ENCODE measurements at places on chromosomes 16 and 17. TPM values are rescaled to one million over a fixed set of nuclear protein-coding genes. Genes with fewer than 3 reads are reported as not detected.
A peak's percentile ranks its signal among the peaks of the same experiment; 100 is the strongest.

- DNase-seq, result no peak
These were observed 154.8 kb downstream of the SLC39A11 start for GRCh38 chr17:72937707-72938106.

DNA sequence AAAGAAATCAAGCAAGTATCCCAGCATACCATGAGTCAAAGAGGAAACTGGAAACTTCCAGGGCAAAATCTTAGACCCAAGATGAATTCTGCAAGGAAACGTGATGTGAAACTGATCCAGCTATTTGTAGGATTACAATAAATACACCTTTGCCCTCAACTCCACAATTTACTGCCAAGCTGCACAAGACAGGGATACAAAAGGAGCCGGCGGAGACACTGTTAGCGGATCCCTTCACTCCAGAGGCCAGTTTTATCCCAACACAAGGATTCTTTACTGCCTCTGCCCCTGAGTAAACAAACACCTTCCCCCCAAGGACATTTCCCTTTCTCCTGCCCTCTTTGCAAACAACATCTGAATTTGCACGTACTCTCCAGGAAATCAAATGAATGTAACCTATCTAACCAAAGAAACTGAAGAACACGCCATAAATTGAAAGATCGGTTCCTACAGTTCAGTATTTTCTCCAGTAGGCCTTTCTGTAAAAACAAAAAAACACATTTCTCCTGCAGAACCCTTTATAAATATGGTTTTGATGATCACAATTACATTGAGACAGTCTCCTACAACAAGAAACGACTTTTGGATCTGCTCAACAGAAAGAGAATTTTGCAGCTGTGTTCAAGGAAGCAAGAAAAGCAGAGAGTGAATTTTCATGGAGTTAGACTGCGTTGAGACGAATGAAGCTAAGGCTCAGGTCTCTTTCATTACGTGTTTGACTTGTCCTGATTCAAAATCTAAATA lies 1.4 kb upstream of the CBX2 start:
- no peak for DNase-seq

DNA sequence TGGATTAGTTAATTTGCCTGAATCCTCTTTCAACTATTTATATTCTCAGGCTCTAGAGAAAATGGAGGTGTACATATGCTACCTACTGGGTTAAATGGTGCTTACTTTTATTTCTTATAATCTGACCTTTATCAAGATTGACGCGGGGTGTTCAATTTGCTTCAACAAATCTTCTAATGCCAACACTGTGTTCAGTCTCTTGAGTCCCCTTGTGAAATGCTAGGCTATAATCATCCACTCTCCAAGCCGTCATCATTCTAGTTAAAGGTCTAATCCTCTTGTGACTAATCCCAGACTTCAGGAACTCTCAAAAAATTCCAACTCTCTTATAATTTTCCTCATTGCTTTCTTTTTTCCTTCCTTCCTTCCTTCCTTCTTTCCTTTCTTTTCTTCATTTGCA lies 1396.2 kb downstream of the CDH8 start:
- DNase-seq, result peak; percentile 1

GRCh38 chr16:80938004-80938878 lies 68.4 kb downstream of the CMC2 start:
- peak; percentile 94 for DNase-seq

GRCh38 chr17:49497148-49498028 lies 2.3 kb downstream of the NGFR start:
- DNase-seq, result peak; percentile 27

DNA sequence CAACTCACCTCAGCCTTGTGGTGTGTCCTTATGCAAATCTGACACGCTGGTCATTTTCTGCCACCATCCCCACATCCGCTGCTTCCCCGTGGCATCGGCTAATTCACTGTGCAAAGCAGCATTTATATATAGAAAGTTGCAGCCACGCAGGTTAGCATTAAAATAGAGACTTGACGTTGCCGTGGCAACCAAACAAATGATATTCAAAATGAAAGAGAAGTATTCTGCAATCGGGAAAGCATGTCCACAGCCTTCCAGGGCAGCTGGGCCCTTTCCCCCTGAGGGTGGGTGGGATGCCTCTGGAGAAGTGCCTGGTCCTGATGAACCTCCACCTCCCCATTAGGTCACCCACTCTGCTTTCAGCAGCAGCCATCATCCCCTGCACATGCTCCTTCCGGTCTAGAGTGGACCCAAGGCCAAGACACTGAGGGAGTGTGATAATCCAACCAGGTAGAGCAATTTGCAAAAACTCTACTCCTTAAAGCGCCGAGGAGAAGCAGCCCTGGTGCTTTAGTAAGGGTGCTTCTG lies 138.7 kb downstream of the GAS7 start:
- DNase-seq, result peak; percentile 40

DNA sequence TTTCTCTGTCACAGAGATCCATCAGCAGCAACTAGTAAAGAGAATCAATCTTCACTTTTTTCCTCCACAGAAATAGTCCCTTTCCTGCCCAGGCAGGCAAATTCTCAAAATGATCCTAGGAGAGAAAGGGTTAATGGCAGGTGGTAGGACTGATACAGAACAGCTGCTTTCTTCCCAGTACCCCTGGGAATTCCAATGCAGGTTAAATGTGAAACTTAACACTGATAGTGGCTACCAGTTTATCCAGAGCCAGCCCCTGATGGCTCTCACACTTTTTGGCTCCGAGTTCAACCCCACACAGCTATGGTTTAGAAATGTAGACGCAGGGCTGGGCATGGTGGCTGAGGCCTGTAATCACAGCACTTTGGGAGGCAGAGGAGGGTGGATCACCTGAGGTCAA lies 22.2 kb downstream of the MARVELD3 start:
- DNase-seq, result no peak

- DNase-seq, result peak; percentile 20
These were observed 12.8 kb upstream of the GNG13 start for GRCh38 chr16:813204-813915.

DNA sequence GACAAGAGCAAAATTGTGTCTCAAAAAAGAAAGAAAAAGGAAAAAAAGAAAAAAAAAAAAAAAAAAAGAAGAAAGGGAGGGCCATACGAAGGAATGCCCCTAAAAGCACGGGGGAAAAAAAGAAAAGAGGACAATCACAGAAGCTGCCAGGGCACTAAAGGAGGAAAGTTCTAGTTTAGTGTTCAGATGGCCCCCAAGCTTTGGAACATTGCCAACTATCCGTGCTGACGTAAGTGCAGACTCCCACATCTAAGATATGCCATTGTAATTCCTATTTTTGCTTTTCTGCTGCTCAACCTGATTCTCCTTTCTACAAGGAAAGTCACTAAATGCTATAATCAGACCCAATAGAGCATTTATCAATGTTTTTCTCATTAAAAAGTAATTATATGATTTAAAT lies 842.1 kb downstream of the KCNJ2 start:
- DNase-seq, result no peak

DNA sequence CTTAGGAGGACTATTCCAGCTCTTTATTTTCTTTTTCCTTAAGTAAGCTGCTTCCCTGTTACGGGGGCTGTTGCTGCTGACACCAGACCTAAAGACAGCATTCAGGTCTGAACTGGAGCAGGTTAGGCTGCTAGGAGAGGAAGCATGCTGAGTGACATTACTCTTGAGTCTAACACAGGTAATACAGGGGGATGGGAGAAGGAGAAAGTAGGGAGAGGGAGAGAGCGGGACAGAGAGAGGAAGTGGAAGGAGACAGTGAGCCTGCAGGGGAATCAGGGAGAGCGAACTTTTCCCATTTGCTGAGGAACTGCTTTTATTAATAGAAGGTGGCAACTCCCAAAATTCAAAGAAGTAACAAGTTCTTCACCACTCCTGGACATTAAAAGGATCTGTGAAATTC lies 130.9 kb downstream of the PARN start:
- no peak for DNase-seq

DNA sequence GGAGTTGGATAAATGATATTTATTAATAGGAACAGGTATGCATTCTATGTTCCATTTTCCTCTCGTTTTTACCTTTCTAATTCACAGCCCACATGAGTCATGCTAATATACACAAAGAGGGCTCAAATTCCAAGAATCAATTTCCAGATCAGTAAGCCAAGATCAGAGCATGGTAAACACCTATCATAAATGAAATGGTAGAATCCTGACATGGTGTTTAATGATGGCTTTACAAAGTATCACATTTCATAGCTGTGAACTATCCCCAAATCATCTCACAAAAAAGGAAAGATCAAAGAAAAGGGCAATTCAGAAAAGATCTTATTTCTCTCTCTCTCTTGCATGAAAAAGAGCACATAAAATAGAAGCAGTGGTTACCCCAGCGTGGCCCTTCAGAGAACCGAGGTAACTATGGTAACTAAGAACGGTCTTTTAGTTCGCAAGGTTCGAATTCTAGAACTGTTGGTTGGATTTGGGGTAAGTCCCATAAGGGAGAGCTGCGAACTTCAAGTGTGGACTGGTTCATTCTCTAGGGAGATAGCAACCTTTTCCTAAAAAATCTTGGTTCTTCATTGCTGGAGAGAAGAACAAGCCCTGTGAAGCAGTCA lies 73.0 kb downstream of the MARCHF10 start:
- no peak for DNase-seq

DNA sequence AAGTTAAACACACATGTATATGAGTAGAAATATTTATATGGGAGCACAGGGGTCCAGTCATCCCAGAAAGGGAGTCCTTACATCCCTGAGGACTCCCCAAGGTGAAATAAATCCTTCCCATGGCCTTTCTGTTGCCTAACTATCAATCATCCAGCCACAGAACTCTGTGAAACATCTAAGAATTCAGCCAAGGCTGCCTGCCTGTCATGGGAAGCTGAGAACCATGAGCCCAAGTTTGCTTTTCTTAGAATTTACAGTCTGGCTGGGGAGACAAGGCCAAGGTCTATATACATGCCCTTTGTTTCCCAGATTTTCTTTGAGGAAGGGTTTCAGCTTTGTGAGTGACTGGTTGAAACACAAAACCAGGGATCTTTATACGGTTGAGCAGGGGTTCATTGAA lies 15.8 kb downstream of the MYL4 start:
- peak; percentile 41 for DNase-seq

- peak; percentile 64 for DNase-seq
These were observed 152.9 kb upstream of the MYOCD start for GRCh38 chr17:12512694-12513355.

DNA sequence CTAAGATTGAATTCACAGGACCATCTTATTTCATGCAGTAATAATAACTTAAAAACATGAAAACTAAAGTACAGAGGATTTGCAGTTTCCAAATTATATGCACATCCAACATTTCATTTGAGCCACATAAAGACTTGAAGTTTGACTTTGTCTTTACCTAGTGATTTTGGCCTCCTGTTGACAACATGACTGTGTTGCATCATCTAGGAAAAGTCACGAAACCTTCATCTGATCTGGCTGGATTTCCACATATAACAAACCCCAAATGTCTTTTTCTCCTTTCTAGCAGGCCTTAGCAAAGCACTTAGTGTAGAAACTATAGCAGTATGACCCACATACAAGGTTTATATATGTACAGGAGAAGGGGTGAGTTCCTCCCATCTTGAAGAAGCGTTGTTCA lies 406.5 kb upstream of the CDH5 start:
- no peak for DNase-seq

GRCh38 chr17:2107506-2107905 lies 52.6 kb downstream of the HIC1 start:
- DNase-seq, result no peak

GRCh38 chr17:42135664-42136653 lies 13.4 kb downstream of the HSPB9 start:
- peak; percentile 73 for DNase-seq

DNA sequence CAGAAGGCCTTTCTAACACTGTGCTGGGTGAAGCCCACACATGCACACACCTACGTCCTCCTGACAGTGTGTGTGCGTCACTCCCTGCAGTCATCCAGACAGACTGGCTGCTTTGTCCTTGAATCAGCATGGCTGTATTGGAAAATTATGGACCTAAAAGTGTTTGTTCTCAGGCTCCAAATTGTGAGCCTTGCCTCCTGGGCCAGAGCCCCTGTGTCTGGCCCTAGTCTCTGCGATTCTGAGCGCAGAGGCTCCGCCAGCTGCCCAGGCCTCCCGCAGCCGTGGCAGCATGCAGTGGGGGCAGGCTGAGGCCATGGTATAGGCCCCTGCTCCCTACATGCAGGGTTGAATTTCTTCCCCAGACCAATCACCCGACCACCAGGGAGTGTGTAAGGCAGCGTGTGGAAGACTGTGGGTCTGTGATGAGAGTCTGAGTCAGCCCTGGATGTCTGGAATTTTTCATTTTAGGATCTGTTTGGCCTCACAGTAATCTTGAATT lies 166.9 kb downstream of the LGALS9B start:
- DNase-seq, result peak; percentile 97

Gene EXOC3L1
- 0.26 TPM for total RNA-seq

Gene COASY
- total RNA-seq, result 16.5 TPM

Gene GLP2R
- not detected for total RNA-seq

Gene ARL5C
- total RNA-seq, result not detected

Gene CCL17
- not detected for total RNA-seq

Gene OTOA
- total RNA-seq, result not detected

Gene MFAP4
- 137 TPM for total RNA-seq

Gene C17orf107
- total RNA-seq, result 1.8 TPM

Gene NOS2
- total RNA-seq, result not detected

Gene C17orf113
- 0.26 TPM for total RNA-seq
